ENCODE measurements at places on chromosomes 6 and 20.

- no peak for DNase-seq
These were observed 11.8 kb upstream of the SPAG4 start for GRCh38 chr20:35603695-35604448.

GRCh38 chr20:36461600-36462439 is 79.5 kb upstream of the MYL9 start:
- DNase-seq = peak; percentile 63

GRCh38 chr20:23087587-23088251 is 1.6 kb upstream of the CD93 start:
- peak; percentile 74 for DNase-seq

DNA sequence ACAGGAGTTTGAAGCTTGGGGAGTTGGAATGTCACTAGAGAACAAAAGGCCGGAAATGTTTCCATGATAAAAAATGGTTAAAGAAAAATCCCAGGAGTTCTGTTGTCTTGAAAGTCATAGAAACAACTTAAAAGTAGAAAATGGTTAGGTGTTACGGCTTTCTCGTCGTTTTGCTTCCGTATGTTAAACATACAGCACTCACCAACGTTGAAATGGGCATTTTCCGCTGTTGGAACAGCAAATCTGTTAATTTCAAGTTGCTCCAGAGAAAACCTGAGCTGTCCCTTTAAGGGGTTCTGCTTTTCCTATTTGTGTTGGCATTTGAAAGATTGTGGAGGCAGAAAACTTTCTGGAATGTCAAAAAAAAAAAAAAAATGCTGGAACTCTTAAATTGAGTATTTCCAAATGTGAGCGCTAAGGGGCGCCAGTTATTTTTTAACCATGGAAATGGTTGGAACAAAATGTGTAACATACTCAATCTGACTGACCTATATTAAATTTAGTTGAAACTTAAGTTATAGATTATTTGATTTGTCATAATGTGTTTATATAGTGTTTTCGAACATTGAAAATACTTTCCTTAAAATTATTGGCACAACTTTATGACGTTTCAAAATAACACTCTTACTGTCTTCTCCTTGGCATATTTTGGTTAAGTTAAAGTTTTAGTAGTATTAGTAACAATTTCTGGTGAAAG is 2.2 kb downstream of the QKI start:
- peak; percentile 83 for DNase-seq

GRCh38 chr20:63545814-63546213 is 1.7 kb downstream of the SRMS start:
- DNase-seq = no peak

DNA sequence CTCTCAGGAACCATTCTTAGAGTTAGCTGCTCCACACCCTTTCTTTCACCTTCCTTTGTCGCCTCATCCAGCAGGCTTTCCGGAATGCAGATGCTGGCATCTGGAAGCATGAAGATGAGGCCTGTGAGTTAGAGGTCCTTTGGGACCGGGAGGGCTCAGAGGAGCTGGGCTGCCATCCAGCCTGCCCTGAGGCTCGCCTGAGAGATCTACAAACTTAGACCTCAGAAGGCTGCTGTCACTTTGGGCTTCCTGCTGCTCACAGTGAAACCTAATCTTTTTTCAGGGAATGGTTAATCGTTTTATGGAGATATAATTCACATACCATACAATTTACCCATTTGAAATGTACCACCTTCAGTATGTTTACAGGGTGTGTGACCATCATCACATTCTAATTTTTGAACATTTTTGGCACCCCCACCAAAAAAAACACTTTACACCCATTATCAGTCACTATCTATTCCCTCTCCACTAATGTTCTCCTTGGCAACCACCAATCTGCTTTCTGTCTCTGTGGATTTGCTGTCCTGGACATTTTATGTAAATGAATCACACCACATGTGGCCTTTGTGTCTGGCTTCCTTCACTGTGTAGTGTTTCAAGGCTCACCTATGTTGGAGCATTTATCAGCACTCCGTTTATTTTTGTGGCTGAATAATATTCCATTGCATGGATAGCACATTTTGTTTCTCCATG is 20.0 kb upstream of the MPC1 start:
- DNase-seq = no peak

- no peak for DNase-seq
These were observed 28.6 kb upstream of the SAMD5 start for GRCh38 chr6:147479857-147480256.

DNA sequence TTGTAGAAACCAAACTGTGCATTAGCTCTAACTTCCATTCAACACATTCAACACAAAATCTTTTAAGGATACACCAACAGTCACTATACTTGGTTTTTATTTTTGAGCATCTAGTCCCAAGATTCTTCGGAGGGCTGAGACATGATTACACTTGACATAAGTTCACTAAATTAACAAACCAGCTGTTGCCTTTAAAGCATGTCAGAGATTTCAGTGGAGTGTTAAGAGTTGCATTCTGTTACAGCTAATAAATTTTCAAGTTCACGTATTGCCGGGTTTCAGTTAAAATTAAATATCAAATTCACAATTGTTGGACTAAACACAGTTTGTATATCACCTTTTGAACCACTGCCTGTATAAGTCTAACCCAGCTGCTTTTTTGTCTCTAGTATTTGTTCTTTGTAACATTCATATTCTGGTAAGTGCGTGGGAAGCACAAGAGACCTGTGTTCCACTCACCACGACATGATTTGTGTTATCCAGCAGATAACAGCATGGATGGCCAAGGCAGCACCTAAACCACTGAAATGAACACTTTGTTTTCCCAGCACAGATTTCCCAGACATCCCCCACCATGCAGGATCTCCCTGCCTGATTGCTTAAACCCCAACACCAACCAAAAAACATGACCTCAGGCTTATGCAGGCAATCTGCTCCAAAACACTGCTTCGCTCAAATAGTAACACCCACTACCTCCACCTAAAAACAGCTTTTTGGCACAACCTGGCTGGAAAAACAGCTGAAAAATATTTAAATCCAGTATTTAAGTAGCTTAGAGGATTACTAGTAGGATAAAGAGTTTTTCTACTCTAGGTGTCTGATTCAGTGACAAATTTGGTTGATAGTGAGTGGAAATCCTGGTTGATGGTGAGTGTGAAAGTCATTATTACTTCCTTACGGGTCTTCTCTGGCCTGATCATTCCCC is 286.5 kb upstream of the NT5E start:
- no peak for DNase-seq

DNA sequence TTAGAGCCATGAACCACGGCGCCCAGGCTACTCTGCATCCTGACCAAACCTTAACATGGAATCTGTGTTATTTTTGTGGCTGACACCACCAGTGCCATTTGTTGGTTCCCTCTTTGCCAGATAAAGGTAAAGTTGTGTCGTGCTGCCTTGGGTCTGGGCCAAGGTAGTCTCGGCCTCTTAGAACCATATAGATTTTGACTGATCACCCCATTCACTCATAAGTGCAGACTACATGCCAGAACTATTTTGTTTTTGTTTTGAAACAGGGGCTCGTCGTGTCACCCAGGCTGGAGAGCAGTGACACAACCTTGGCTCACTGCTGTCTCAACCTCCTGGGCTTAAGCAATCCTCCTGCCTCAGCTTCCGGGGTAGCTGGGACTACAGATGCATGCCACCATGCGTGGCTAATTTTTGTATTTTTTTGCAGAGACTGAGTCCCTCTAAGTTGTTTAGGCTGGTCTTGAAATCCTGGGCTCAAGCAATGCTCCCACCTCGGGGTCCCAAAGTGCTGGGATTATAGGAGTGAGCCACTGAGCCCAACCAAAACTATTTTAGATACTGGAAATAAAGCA is 19.2 kb upstream of the RIPOR3 start:
- DNase-seq = peak; percentile 40

GRCh38 chr6:159104931-159105330 is 60.1 kb upstream of the TAGAP start:
- no peak for DNase-seq

DNA sequence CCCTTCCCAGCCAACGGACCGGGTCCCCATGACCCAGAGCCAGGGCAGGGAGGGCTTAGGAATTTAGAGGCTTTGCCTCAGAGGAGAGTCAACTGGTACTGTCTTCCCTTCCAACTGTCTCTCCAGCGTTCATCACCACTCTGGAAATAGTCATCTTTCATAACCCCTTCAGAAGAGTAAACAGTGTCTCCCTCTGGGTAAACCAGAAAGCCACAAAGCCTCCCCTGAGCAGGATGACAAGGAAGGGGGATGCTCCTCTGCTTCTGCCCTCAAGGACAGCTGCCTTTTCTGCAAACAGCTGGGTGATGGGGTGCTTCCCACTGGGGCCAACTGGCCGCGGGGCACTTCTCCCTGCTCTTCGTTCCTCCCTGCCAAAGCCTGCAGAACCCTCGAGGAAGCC is 90.1 kb downstream of the PSMG4 start:
- no peak for DNase-seq

DNA sequence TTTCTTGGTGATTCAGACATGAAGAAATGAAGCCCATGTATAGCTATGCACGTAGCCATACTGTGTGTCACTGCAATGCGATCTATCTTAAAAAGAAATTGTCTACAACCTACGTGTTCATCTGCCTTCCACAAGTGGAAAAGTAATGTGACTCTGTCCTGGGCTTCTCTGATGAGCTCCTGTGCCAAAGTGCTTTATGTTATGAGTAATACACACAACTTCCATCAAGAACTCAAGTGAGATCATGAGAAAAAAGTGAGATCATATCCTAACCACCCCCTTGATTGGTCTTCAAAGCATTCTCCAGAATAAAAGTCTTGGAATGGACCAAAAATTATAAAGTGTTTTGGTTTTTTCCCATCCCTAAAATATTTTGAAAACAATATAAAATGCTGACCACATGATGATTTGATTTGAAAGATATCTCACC is 114.3 kb downstream of the DST start:
- no peak for DNase-seq
